ENCODE measurements at places on chromosomes 7 and 10. TPM values are rescaled to one million over a fixed set of nuclear protein-coding genes. Genes with fewer than 3 reads are reported as not detected.

DNA sequence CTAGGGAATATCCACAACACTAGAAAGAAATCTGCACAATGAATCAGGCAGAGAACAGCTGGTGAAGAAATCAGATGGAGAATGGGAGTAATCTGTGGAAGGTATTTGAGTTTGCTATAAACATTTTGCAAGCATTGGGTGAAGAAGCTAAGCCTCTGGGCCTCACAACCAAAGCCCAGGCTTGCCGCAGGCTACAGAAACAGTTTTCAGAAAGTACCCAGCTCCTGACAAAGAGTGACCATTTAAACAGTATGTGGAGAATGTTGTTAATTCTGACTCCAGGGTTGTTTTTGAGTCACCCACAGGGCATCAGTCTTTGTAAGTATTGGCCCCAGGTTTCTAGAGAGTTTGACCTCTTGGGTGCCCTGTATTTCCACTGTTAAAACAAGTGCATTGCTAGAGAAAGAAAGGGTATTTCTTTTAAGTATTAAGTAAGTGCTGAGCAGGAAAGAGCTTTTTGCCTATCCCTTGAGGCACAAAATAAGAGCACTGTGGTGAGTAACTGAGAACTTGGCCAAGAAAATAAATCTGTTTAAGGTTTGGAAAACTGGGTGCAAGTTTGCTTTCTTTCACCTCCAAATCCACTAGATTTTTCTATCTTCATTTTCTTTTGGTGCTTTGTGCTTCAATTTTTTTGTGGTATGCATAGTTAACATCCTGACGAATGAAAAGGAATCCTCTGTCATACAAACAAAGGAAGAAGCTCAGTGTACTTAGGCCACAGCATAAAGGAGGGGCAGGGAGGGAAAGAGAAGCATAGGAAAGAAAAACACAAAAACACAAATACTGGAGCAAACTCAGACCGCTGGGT, 691.8 kb downstream of the SUGCT start:
- no peaks in the 10 kb centered on the region for H3K36me3 ChIP-seq
- H3K27me3 ChIP-seq, result no peaks in the 10 kb centered on the region
- H3K4me1 ChIP-seq, result peaks cover 4% of the 10 kb centered on the region
- no peak overlapping the region for H3K27ac ChIP-seq

Gene NRCAM
- total RNA-seq, result 2.2 TPM

DNA sequence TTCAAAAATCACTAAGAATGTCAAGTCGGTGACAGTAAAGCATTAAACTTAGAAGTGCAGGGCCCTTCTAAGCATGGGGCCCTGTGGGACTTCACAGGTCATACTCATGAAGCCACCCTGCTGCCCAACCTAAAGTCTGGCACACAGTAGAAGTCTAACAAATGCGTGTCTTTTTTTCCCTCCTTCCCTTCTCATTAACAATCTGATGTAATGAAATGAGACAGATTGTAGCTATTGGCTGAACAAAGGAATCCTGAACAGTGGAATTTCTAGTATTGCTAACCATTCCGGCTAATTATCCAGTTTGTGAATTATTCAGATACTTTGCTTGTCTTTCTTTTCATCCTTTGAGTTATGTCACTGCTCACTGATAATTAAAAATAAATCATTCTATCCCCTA, 369.9 kb downstream of the WDR11 start:
- H3K36me3 ChIP-seq, result no peaks in the 10 kb centered on the region
- H3K4me1 ChIP-seq, result no peaks in the 10 kb centered on the region
- no peak overlapping the region for H3K27ac ChIP-seq
- no peak overlapping the region for H3K4me3 ChIP-seq
- no peaks in the 10 kb centered on the region for H3K27me3 ChIP-seq
- no peak for DNase-seq

- no peak for DNase-seq
- H3K27ac ChIP-seq, result no peak overlapping the region
- no peaks in the 10 kb centered on the region for H3K36me3 ChIP-seq
- H3K27me3 ChIP-seq, result no peaks in the 10 kb centered on the region
- H3K4me1 ChIP-seq, result no peaks in the 10 kb centered on the region
These were observed 598.6 kb downstream of the SH2D4B start for GRCh38 chr10:81136261-81136660.

- H3K4me3 ChIP-seq, result no peak overlapping the region
- H3K36me3 ChIP-seq, result no peaks in the 10 kb centered on the region
- H3K27ac ChIP-seq, result no peak overlapping the region
- peaks cover 18% of the 10 kb centered on the region for H3K4me1 ChIP-seq
These were observed 56.7 kb downstream of the NEURL1 start for GRCh38 chr10:103550229-103550628.

DNA sequence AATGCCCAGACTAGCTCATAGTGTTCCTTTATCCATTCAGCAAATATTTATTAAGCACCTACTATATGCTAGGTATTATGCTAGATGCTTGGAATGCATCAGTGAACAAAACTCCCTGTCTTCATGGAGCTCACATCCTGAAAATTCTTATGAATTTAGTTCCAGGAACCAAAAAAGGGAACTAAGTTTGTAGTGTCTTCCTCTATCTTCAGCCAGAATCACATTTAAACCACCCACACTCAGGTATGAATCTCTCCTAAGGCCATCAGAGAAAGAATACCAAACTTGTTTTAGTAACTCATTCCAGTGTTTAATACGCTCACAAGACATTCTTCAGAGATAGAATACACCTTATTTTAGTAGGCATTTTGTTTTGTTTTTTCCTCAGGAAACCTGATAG, 10.1 kb upstream of the EGR2 start:
- H3K27ac ChIP-seq, result no peak overlapping the region
- H3K27me3 ChIP-seq, result no peaks in the 10 kb centered on the region
- H3K36me3 ChIP-seq, result no peaks in the 10 kb centered on the region
- DNase-seq, result no peak
- no peak overlapping the region for H3K4me3 ChIP-seq

DNA sequence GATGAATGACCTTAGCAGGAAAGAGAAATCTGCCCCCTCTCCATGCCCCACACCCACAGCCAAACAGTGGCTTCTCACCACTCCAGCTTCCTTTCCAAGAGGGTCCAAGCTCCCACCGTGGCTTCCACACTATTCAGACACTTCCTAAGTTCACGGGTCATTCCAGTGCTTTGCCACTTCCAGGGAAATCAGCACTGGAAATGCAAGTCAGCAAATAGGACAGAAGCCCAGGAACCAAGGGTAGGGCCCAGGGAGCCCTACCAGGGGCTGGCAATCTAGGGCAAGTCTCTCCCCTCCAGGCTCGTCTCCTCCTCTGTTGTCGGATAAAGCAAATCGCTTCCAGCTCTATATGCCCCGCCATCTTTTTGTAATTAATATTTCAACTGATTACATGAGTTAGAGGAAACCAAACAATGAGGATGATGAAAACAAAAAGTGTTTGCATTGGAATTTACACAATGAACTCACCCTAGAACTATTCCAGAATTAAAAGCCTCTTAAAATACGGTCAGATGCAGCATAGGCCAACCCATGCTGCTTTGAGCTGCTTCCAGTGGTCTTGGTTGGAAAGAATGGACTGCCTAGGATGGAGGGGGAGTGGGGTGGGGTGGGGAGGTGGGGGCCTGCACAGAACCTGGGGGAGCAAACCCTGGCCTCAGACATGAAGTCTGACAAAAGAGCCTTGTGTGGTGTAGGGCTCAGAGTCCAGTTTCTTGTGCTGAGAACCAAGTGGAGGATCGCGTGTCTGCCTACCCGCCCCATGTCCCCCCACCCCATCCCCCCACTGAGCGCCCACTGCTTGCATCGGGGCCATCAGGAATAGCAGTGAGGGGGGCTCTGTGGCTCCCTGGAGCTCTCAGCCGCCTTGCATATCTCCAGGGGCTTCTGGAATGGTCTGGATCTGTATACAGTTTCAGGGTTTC, 74.6 kb upstream of the CPXM2 start:
- no peaks in the 10 kb centered on the region for H3K36me3 ChIP-seq
- H3K27me3 ChIP-seq, result peaks cover 58% of the 10 kb centered on the region
- H3K27ac ChIP-seq, result no peak overlapping the region
- no peak for DNase-seq

DNA sequence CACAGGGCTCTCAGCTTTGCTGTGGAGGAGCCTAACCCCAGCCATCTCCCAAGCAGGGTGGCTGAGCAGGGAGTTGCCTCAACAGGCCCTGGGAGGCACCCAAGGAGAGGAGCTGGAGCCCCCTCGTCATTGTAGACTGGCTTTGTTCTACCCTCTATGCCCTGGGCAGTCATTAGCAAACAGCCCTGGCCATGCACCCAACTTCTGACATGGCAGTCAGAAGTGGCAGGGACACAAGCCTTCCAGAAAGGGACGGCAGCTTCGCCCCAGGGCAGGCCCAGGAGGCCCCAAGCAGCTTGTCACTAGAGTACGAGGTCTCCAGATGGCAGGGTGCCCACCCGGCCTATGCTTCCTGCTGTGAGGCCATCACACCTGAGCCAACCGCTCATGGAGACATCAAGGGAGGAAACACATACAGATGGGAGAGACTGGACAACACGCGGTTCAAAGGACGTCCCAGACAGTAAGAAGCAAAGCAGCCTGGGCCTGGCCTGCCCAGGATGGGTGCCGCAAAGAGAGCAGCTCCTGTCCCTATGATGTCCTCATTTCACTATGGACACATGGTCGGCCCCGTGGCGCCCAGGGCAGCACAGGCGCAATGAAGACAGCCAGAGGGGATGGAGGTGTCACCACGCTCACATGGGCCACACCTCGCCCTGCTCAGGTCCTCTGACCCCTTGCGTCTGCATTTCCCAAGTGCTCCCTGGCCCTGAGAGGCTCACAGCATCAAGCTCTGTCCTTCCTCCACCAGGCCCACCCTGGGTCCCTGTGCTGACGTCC, 190.9 kb upstream of the CXCL12 start:
- H3K27me3 ChIP-seq, result no peaks in the 10 kb centered on the region
- H3K4me1 ChIP-seq, result no peaks in the 10 kb centered on the region
- no peaks in the 10 kb centered on the region for H3K36me3 ChIP-seq
- no peak for DNase-seq
- H3K27ac ChIP-seq, result no peak overlapping the region

GRCh38 chr7:83528925-83529423, 120.0 kb downstream of the SEMA3E start:
- H3K27me3 ChIP-seq, result no peaks in the 10 kb centered on the region
- no peak overlapping the region for H3K27ac ChIP-seq
- no peaks in the 10 kb centered on the region for H3K4me1 ChIP-seq
- no peaks in the 10 kb centered on the region for H3K36me3 ChIP-seq

- no peak overlapping the region for H3K4me3 ChIP-seq
- DNase-seq, result no peak
These were observed 187.0 kb downstream of the PCDH15 start for GRCh38 chr10:54614072-54614471.

Gene FXYD4
- total RNA-seq, result not detected

Gene CPA2
- total RNA-seq, result 64.7 TPM

- H3K36me3 ChIP-seq, result no peaks in the 10 kb centered on the region
- no peak overlapping the region for H3K27ac ChIP-seq
- peak; percentile 86 for DNase-seq
- H3K4me1 ChIP-seq, result peaks cover 32% of the 10 kb centered on the region
These were observed 7.0 kb upstream of the EVX1 start for GRCh38 chr7:27235387-27236311.
